ENCODE measurements at places on chromosomes 6 and 20. TPM values are rescaled to one million over a fixed set of nuclear protein-coding genes. Genes with fewer than 3 reads are reported as not detected.

BHLHE23 gene
- not detected for total RNA-seq

GNMT gene
- total RNA-seq, result 2.8 TPM

TNXB gene
- total RNA-seq, result 19.0 TPM

TOX2 gene
- total RNA-seq, result 4.1 TPM

HEBP2 gene
- 35.1 TPM for total RNA-seq

NKAPL gene
- total RNA-seq, result 0.52 TPM

ZBTB12 gene
- 8.9 TPM for total RNA-seq

OPRL1 gene
- 7.3 TPM for total RNA-seq

PNPLA1 gene
- 0.32 TPM for total RNA-seq

C6orf163 gene
- 11.8 TPM for total RNA-seq

MLN gene
- total RNA-seq, result not detected
